Breast epithelium (tissue), 4 donors: ENCODE measurements at places on chromosomes 1 and 21. TPM values are rescaled to one million over a fixed set of nuclear protein-coding genes. Genes with fewer than 3 reads are reported as not detected.
A peak's percentile ranks its signal among the peaks of the same experiment; 100 is the strongest.

- no peak for DNase-seq
Observed at GRCh38 chr1:189673217-189673616, 804.4 kb downstream of the BRINP3 start.

The SVBP gene
- total RNA-seq = 31.5 TPM

- no peak for DNase-seq
Observed at GRCh38 chr1:227926216-227926791, 21.4 kb downstream of the WNT9A start.

DNA sequence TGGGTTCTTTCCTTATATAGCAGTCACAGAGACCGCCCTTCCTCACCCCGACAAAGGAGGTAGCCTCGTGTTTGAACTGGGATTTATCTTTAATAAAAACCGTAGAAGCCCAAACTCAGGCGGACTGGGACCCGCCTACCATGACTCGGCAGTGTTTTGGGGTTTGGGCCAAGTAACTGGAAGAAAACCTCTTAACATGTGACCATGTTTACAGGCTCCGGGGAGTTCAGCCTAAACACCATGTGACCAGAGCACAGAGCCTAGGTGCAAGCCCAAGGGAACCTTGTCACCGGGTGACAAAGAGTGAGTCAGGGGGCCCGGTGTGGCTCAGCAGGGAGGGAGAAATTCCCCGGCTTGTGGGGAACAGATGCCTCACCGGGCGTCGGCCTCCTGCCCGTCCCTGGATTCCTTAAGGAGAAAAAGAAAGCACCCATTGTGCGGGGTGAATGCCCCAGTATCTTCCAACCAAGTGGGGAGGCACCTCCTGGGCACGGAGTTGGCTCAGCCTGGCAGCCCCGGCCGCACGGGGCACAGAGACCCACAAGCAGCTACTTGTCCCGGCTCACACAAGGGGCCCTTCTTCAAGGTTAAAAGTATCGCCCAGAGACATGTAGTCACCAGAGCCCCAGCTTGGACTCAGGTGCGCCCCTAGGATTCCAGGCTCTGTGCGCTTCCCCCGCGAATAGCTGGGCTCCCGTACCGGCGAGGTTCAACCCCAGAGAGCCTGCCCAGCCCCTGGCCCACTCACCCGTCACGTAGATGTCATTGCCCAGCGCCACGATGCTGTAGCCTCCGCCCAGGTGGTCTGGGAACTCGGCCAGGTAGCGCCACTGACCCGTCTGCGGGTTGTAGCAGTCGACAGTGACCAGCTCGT, 1.4 kb downstream of the KLHL21 start:
- DNase-seq = peak; percentile 78

The FAM72D gene
- total RNA-seq = not detected

- DNase-seq = no peak
Observed at GRCh38 chr1:206438554-206438953, 31.7 kb upstream of the IKBKE start.

DNA sequence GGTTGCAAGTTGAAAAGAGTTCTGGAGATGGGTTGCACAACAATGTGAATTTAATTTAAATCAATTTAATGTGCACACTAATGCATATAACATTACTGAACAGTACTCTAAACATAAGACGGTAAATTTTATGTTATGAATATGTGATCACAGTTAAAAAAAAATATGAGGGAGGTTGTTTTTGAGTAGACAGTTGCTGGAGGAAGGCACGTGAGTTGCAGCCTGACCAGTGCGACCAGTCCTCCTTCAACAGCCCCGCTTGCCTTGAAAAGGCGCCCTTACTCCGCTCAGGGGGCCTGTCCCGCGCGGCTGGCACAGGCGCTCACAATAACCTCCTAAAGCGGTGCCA, 322 bp upstream of the OLIG1 start:
- DNase-seq = no peak

The KRTAP13-1 gene
- total RNA-seq = not detected
